ENCODE measurements at places on chromosomes 16 and 17.

GRCh38 chr17:15920758-15921239 is 24.1 kb upstream of the ADORA2B start:
- no peak for DNase-seq

DNA sequence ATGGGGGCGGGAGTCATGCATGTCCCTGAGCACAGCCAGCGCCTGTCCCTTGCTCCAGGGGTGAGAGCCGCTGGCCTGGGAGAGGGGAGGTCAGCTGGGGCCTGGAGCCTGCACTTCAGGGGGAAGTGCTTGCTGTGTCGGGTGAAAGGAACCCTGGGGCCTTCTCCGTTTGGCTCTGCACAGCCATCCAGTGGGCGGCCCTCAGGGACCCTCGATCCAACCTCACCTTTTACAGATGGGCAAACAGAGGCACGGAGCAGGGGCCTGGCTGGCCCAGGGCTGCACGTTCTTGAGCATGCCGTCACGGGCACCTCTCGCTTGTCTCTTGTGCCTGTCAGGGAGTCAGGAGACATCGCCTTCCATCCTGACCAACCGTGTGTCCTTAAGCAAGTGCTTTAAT is 1.8 kb downstream of the SNX20 start:
- DNase-seq: no peak

DNA sequence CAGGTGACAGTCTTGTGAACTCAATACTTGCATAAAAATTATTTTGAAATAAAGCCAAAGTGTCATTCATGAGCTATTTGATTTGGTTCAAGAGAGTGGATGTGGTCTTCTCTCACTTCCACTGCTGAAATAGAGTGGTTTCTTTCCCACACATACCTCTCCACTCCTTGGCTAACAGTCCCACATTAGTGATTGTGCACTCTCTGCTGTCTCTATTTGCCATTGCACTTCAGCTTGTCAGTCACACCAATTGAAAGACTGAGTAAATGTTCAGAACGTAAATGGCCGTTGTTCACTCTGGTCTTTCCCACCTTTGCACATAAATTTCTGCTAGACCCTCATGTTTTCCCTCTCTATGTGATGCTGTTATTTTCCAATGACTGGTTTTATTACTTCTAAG is 197.5 kb downstream of the FTO start:
- no peak for DNase-seq

DNA sequence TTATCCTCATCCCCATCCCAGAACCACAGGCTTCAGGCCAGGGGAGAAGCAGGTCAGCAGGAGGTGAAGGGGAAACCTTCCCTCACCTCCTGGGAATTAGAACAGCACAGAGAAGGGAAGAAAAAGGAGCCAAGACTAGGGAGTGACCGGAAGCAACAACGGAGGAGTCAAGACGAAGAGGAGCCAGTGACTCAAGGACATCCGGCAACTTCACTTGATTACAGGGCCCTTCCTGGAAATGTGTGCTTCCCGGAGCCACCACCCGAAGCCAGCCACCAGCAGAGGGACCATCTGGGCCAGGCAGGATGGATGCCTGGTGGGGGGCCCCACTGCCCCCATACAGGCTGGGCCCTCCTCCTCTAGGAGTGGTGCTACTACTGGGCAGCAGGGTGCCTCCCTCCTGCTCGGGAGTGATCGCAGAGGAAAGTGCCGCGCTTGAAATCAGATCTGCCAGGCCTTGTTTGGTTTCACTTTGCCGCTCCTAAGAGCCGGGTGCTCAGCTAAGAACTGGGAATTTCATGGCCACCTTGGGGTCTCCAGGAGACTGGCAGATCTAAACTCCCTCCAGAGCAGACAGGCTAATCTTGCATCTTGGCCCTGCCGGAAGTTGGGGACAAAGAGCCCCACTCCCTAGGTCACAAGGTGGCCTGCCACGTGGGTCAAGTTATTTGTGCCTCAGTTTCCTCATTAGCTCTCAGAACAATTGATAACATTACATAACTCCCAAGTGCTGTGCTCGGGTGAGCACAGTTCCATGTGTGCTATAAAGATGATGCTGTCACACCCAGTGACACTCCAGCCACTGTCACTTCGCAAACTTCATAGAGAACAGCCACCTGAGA is 6.6 kb downstream of the CDC42EP4 start:
- DNase-seq: peak; percentile 38

DNA sequence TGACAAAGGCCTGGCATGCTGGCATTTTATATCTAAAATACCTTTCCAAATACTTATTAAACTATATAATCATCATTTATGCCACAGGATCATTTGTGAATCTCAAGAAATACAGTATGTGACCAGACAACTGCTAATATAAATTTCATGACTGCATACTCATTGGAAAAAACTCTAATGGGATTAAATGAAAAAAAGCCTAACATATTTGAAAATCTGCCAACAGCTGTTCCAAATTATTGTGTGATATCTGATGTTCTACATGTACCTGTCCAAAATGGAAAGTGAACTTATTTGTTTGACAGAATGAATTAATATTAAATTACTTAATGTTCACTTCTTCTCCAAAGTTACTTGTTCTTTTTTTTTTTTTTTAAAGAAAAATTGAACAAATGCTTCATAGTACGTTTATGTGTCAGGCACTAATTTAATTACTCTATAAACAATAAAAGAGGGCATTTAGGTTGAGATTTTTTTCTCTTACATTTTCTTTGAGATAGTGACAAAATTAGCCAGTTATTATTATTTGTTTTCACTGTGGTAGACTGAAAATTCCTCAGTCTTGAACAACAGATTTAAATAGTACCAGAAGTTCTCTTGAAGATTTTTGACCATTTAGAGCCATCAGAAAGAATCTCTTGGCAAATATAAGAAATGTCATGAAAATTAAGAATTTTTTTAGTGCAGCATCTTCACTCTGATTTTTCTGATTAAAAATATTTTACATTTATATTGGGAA is 114.0 kb downstream of the FTO start:
- no peak for DNase-seq

DNA sequence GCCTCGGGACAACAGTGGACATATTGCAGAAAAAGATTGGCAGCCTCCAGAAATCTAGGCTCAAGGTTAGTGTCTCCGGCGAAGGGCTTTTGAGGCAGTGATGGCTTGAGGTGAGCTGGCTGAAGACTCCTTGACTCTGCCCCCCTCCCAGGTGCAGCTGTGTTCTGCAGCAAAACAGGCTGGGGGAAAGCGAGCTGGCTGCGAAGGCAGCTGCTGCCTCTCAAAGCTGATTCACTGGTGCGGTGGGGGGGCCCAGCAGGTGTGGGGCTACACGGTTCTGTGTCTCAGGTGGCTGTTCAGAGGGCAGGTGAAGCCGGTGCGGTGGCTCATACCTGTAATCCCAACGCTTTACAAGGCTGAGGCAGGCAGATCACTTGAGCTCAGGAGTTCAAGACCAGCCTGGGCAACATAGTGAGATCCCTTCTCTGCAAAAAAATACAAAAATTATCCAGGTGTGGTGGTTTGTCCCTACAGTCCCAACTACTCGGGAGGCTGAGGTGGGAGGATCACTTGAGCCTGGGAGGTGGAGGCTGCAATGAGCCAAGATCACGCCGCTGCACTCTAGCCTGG is 22.9 kb downstream of the C16orf96 start:
- DNase-seq: no peak

DNA sequence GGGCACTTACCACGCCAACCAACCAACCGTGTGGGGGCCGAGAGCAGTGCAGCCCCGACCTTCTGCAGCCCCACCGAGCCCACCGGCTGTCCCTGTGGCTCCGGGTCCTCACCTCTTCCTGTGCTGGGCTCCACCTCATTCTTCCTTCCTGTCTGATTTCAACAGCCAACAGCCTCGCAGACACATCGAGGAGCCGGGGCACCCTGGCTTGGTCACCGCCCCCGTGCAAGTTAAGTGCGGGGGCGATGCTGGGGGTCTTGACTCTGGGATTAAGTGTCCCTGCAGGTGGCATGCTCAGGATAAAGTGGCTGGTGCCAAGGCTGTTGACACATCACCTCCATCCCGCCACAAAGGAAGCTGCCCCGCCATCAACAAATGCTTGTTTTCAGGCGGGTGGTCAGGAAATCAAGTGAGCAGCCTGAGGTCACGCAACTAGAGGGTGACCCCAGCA is at the start of gene NLRC3:
Gene NLRC3, minus strand, starts transcription at position 102 of the 451 bp plus-strand sequence. CDS start 12,367 bp downstream, outside the sequence.
- DNase-seq: no peak

Data from hematopoietic multipotent progenitor cell treated with erythropoietin and hydrocortisone succinate and interleukin-3 and kit ligand, for 17 days (in vitro differentiated cells).